ENCODE measurements at places on chromosomes 4 and X. TPM values are rescaled to one million over a fixed set of nuclear protein-coding genes. Genes with fewer than 3 reads are reported as not detected.

DNA sequence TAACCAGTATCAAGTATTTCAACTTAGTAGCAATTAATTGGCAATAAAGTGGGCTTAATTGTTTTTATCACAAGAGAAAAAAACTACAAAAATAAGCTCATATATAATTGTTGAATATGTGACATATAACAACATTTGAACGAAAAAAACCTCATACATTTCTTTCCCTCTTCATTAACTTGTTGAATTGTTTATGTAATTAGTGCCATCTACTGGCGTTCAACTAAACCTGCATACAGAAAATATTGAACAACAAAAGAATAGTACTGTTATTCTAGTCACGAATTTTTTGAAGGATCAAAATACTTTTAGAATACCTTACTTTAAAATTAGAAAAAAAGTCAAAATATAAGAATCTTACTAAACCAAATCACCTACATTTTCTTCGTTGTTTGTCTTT is 586.5 kb upstream of the FTHL17 start:
- no peak for DNase-seq

- DNase-seq, result no peak
Observed at GRCh38 chr4:38669208-38669607, 5.2 kb downstream of the KLF3 start.

DNA sequence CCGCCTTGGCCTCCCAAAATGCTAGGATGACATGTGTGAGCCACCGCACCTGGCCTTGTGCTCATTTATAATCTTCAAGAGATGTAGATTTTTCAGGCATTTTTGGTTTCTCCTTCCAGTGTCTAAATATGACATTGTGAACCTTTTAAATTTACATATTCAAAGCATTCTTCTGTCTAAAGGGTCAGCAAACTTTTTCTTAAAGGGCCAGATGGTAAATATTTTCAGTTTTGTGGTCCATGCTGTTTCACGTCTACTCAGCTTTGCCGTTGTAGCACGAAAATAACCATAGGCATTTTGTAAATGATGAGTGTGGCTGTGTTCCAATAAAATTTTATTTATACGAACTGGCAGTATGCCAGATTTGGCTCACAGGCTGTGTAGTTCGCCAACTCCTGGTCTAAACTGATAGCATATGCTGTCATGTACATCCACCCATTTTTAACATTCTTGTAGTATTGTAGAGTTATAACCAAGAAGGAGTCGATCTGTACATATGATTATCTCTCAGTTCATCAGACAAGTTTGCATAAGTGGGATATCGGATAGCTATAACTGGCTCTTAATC is 12.7 kb upstream of the GCNA start:
- DNase-seq, result no peak

GRCh38 chr4:78774417-78774816 is 1.7 kb upstream of the BMP2K start:
- no peak for DNase-seq

DNA sequence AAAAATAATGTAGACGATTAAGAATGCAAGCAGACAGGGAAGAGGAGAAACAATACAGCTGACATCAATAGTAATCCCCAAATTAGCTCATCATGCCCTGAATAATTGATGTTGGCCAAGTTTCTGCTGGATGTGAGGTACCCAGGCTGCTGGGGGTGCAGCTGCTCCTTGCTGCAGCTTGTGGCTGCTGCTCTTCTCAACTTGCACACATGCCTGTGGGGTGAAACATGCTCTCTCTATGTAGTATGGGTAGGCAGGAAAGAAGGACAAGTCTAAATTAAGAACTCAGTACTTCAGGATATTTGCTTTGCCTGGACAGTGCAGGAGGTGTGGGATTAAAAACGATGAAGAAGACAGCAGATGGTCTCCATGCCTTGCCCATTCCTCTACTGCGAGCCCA is 16.7 kb downstream of the EDA2R start:
- DNase-seq, result no peak

- no peak for DNase-seq
Observed at GRCh38 chr4:52853351-52853750, 8.8 kb upstream of the RASL11B start.

DNA sequence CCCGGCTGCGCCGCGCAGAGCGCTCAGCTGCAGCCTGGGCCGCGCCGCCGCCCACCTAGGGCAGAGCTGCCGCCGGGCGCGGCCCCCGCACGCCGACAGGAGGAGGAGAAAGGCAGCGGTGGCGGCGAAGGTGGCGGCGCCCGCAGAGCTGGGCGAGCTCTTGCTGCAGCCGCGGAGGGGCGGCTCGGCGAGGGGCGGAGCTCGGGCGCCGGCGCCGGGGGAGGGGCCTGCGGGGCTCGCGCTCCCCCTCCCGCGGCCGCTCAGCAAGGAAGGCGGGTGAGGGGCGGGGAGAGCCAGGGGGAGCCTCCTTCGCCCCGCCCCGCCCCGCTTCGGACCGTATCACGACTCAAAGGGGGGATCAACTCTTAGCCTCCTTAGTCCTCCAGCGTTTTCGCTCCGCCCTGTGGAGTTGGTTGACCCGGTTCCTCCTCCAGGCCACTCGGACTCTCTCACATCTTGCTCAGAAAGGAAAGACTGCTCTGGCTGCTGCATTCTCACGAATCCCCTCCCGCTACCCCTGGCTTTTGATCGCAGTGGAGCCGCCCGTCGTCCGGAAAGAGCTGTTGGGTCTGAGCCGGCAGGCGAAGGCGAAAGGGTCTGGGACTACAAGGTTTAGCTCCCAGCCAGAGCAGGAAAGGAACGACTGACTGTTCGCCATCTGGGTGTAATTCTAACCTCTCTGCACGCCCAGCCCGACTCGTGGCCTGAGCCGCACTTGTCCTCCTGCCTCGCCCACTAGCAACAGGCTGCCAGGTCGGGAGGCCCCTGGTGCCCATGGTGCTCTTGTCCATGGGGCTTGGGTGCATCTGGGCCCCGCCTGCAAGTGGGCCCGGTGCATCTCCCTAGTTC is at the start of gene ATP8A1:
ATP8A1 (minus strand) TSS at position 162 of the 849 bp plus-strand sequence. CDS start 232 bp downstream, outside the sequence.
- peak; percentile 91 for DNase-seq

GRCh38 chr4:702618-703048 is 3.0 kb upstream of the PCGF3 start:
- DNase-seq, result no peak

- DNase-seq, result no peak
Observed at GRCh38 chr4:76210452-76210851, 3.2 kb downstream of the SCARB2 start.

VCX3A gene
- total RNA-seq, result 0.28 TPM

NUDT10 gene
- total RNA-seq, result 0.20 TPM

PAGE2 gene
- not detected for total RNA-seq

All from left lobe of liver (tissue), 2 donors.